ENCODE measurements at places on chromosomes 2 and 18.

- DNase-seq, result no peak
Observed at GRCh38 chr2:109378682-109379081, 235.1 kb downstream of the SEPTIN10 start.

DNA sequence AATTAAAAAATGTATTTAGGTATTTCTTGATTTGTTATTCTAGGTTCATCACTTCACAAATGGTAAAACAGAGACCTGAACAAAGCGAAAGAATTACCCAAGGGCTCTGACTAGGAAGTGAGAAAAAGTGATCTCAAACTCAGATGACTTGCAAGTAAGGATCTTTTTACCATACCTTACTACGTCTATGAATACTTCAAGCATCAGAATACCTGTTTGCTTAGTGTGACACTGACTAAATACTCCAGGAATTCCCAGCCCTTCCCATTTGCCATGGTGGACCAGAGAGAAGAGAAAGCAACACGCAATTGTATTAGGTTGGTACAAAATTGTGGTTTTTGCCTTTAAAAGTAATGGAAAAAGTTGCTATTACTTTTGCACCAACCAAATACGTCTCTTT lies 35.8 kb upstream of the FIGN start:
- DNase-seq, result no peak

- no peak for DNase-seq
Observed at GRCh38 chr2:157980020-157980419, 103.9 kb upstream of the ACVR1 start.

DNA sequence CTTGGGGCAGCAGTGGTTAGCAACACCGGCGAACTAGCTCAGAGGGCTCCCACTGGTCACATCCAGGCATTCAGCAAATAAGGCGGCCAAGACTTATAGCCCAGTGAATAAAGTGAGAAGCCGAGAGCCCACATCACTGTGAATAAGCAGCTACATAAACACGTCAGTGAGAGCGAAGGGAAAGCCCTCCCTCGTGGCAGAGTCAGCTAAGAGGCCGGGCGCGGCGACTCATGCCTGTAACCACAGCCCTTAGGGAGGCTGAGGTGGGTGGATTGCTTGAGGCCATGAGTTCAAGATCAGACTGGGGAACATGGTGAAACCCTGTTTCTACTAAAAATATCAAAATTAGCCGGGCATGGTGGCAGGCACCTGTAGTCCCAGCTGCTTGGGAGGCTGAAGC lies 5.2 kb downstream of the D2HGDH start:
- DNase-seq, result no peak

GRCh38 chr2:225104971-225105370 lies 62.7 kb upstream of the DOCK10 start:
- DNase-seq, result no peak

DNA sequence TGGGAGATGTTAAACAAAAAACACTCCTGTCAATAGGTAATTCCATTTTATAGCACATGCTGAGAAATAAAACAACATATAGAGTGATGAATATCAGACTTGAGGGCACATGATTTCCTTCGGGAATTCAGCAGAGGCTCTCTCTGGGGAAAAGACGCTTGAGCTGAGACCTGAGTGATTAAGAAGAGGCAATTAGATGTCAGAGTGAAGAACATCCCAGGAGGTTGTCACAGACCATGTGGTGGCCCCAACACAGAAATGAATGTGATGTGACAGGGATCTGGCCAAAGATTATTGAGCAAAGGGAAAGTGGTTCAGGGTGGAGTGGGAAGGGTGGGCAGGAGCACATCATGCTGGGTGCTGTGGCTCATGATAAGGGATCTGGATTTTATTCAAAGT lies 254.7 kb downstream of the RAD51AP2 start:
- no peak for DNase-seq

- DNase-seq, result no peak
Observed at GRCh38 chr2:200820573-200821234, 9.0 kb downstream of the BZW1 start.

DNA sequence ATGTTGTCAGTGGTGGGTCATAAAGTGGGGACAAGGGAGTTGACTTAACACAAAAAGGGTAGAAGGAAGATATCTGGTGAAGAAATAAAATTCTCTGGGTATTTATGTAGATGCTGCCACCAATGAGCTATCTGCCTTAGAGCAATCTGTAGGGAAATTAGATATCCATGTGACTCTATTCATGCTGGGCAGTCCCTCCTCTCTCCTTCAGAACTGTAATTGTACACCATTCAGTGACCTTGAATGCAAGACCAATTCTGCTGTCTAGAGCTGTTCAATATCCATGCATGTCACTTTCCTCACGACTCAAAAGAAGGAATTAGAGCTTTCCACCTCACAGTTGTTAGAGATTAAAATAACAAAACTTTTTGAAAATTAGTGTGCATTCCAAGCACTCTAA lies 28.6 kb upstream of the TDRD15 start:
- no peak for DNase-seq

DNA sequence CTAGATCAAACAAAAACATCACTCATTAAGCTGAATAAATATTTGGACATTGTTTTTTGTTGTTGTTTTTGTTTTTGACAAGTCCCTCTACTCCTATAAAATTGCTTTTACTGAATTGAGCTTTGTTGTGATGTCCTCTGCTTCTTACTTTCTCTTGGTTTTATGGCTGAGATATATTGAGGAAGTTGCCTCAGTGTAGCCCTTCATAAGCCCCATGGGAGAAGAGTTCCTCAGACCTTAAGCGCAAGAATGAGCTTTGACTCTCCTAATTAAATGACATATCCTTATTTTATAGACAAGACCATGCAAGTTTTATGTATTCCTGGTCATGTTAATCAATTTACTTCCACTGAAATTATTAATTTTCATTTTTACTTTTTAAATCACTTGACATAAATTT lies 54.9 kb downstream of the CERKL start:
- DNase-seq, result no peak

- DNase-seq, result no peak
Observed at GRCh38 chr18:9708434-9709303, 568 bp downstream of the RAB31 start.

GRCh38 chr2:136125236-136125635 lies 7.3 kb upstream of the CXCR4 start:
- DNase-seq, result no peak

DNA sequence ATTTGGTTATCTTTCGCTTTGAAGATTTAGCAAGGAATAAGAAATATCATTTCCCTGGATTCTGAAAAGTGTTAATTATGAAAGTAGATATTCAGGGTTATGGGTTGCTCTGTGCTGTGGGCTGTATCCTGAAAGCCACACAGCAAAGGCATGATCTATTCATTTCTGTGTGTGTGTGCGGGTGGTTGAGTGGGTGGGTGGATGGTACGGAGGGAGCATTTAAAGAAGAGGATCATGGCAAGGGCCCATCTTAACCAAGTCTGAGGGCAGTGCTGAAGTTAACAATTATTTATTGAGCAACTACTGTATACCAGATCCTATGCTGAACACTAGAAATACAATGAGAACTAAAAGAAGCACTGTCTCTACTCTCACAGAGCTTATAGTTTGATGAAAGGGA lies 178.2 kb upstream of the ZEB2 start:
- DNase-seq, result no peak

GRCh38 chr2:199131876-199132275 lies 325.9 kb downstream of the SATB2 start:
- DNase-seq, result no peak

GRCh38 chr2:197932374-197932773 lies 128.0 kb downstream of the PLCL1 start:
- no peak for DNase-seq

- DNase-seq, result no peak
Observed at GRCh38 chr2:11941201-11942177, 195.1 kb downstream of the LPIN1 start.
